ENCODE measurements at places on chromosomes 5 and 9.

DNA sequence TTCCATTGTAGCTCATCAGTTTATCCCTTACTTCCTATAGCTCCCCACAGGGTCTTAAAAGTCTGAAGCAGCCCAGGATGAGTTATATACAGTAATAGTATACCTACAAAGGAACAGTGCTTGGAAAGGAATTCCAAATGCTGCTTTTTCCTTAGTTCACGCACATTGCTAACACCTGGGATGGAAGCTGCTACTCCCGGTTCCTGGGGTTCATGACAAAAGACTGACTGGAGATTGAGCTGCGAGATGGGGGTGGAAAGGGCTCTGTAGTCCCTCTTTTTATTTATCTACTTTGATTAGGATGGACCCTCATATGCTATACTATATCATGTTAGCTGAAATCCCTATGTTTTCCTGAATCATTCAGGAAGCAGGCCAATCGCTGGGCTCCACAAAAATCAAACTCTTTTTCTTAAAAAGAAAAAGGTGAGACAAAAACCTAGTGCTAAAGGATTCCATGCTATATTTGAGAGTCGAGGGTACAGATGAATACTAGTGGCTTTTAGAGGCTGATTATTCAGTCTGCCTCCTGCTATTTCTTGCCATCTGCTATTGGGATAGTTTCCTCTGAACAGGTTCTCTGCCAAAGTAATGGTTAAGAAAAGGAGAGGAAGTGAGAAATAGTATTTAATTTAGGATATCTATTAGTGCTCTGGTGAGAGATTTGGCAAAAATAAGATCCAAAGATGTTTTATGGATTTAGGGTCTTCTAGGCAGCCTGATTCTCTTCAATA, 81.2 kb downstream of the MRPS27 start:
- DNase-seq: no peak

- DNase-seq: no peak
Measured at GRCh38 chr5:10077791-10078545, 171.7 kb downstream of the ATPSCKMT start.

- no peak for DNase-seq
Measured at GRCh38 chr5:125891061-125891725, 532.0 kb upstream of the GRAMD2B start.

DNA sequence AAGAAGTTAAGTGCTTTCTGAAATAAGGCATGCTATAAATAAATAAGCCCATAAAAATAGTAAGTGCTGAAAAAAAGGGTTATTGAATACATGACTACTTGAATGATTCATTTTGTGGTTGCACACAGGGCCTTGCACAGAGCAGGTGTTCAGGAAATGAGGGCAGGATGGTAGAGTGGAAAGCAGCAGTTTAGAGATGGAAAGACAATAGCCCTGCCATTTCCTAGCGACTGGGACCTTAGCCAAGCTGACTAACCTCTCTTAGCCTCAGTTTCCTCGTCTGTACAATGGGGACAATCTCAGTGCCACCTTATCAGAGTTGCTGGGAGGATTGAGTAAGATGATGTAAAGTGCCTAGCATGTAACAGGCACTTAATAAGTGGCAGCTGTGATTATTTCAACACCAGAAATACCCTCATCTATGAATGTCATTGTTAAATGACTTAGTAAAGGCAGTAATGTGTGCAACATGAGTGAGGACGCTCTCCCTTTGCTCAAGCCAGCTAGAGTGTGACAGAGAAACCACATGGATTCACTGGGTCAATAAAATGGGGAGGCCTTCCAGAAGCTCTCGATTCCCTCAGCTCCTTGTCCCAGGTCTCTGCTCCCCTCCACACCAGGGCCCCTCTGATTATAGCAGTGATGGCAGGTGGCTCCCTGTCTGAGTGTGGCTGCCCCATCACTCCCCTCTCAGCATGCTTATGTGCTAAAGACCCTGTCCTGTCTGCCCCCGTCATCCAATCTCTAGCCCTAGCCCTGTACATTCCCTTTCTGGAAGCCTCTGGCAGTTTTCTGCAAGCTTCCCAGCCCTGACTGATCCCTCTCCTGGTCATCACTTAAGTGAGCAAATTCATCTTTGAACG, 16.0 kb upstream of the PHF19 start:
- peak; percentile 49 for DNase-seq

DNA sequence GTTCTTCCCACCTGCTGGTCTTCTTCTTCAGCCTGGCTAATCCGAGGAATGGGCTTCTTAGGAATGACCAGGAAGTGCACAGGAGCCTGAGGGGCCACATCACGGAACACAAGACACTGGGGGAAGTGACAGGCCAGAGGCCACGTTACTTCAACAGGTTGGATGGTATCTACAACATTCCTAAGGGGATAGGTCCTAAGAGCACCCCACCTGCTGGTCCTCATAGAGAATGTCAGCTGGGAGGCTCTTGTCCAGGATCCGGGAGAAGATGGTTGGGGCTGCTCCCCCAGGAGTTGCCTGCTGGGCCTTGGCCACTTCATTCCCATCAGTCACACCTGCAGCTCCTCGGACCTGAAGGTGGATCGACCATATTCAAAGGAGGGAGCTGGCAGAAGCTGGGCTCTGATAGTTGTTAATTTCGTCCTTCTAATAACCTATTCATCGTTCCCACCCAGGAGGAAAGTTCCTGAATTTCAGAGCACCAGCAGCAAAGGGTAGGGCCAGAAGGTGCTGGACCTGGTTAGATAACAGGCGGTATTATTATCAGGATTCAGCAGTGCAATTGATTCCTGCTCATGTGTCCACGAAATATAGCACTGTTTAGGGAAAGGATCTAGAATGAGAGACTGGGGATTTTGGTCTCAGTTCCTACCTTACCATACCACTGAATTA, 1.3 kb downstream of the HINT2 start:
- DNase-seq: no peak

DNA sequence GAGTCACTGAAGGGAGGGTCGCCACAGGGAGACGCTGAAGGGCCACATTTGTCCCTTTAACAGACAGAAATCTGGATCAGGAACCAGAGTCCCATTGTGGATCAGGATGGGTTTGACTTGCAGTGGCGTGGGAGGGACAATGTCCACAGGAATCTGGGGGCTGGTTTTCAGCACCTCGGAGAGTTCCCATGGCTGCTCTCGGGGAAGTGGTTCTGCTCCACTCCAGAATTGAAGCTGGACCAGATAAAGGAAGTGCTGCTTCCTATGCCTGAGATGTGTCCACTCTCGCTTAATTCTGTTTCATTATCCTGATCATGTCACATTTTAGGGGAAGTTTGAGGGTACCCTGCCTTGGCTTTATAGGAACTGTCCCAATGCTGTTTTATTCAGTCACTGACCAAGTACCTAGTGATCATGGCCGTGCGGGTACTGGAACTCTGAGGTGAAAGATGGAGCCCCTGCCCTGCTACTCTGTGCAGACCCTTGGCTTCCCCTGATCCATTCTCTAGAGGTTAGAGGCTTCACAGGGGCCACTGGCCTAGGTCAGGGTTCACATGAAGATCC, 28.7 kb downstream of the ENHO start:
- no peak for DNase-seq

DNA sequence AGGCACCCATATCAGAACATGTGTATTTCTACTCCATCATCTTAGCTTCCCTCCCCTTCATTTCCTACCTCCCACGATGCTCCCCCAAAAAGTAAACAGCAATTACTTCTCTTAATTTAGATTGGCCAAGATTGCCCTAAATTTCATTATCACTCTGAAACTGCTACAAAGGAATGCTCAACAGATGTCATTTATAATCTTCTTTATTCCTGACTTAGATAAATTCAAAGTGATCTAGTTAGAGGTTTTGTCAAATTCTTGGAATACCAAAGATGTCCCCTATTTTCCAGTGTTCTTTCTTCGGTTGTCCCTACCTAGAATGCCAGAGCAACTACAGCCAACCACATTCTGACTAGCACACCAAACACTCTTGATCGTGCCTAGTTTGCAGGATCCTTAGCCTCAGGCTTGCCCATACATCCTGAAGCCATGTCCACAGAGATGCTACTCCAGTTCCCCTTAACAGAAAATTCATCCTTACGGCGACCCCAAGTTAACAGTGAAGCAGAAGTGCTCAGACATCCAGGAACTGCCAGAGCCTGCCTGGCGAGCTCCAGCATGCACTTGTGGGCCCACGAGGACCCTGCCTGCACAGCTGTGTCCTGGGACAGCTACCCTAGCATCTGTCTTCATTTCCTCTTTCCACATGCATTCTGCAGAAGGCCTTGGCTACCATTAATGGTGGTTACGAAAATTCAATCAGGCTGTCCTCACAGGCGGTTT, 31.6 kb downstream of the DAP start:
- DNase-seq: no peak

- DNase-seq: peak; percentile 77
Measured at GRCh38 chr5:160439205-160439600, 17.5 kb downstream of the PTTG1 start.

- no peak for DNase-seq
Measured at GRCh38 chr5:78547731-78548615, 100.6 kb downstream of the LHFPL2 start.

DNA sequence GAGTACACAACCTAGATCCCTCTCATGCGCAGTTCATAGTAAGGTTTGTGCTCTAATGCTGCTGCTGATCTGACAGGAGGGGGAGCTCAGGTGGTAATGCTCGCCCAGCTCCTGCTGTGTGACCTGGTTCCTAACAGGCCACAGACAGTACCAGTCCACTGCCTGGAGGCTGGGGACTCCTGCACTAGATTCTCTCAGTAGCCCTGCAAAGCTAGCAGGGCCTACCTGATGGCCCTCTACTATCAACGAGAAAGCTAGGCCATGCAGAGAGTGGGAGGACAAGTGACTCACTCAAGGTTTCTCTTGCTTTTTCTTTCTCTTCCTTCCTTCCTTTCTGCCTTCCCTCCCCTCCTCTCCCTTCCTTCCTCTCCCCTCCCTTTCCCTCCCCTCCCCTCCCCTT, 55.1 kb upstream of the TEX48 start:
- no peak for DNase-seq

DNA sequence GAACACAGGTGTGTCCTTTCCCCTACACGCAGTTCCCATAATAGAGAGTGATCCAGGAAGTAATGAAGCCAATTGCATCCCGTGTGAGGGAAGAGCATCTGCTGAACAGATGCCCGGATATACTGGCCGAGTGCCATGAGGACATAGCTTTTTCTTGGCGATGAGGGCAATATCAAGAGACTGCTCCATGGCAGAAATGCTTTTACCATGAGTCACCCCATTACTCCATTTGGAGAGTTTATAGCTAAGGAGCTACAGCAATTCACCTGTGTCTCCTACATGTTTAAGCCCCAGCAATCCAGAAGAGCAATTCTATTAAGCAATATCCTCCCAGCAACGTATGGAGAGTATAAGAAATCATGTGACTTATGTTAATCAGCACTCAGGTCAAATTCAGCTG, 222.0 kb upstream of the KLF4 start:
- DNase-seq: no peak

- DNase-seq: no peak
Measured at GRCh38 chr9:7163932-7164331, 406.2 kb downstream of the KDM4C start.

GRCh38 chr5:154086641-154087040, 47.9 kb downstream of the MFAP3 start:
- DNase-seq: no peak

DNA sequence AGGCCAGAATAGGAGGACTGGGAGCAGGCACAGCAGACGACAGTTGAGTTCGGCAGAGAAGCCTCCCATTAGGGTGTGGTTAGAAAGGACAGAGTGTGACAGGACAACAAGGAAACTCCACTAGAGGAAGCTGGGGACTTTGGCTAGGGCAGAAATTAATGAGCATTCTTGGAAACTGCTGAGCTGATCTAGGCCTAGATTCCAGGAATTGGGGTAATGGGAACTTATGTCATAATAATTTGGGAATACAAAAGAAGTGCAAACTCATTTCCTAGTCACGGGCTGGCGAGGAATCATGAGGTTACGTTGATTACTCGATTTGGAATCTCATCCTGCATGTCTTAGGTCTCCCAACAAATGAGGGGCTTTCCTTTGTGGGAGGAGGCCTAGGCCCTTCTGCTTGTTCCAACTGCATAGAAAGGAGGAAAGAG, 144.6 kb upstream of the RPS23 start:
- DNase-seq: no peak

GRCh38 chr9:94928691-94929368, 202.3 kb downstream of the AOPEP start:
- DNase-seq: no peak

DNA sequence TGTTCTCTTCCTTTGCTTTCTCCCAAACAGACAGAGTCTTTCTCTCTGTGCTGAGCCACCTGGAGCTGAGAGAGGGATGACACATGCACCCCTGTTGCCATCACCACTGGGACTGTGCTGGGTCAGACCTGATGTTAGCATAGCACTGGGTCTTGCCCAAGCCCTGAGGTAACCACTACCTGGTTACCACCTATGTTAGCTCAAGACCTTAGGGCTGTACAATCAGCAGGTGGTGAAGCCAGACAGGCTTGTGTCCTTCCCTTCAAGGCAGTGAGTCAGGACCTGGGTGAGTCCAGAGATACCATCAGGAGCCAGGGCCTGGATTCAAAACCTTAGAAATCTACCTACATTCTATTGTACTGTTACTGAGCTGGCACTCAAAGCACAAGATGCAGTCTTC, 32.1 kb downstream of the FST start:
- DNase-seq: no peak

- no peak for DNase-seq
Measured at GRCh38 chr9:94611638-94612068, 18.0 kb upstream of the FBP2 start.

- DNase-seq: no peak
Measured at GRCh38 chr5:176831425-176831824, 21.1 kb downstream of the UNC5A start.

GRCh38 chr5:88656221-88656950, 226.6 kb downstream of the MEF2C start:
- no peak for DNase-seq

DNA sequence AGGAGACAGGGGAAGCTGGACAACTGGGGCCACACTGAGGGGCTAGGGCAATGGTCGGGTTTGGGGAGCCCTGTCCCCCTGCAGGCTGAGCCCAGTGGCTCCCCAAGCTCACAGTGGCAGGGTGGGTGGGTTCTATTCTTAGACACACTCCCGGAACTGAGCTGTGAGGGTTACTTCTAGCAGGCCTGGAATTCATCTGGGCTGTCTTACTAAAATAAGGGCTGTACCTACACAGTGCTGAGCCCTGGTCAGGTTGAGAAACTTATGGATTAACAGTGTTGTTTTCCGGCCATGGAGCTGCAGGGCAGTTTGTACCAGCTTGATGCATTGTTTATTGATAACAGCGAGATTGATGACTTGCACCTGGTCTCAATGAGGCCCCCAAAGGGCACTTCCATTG, 58.8 kb downstream of the C5orf15 start:
- DNase-seq: no peak

Data from activated T-helper 1 cell treated with Interleukin-2 at 50 U/mL for 16 hours (primary cell).